AG20443 (cell line): ENCODE measurements at places on chromosomes 11 and 22.

- no peak for DNase-seq
Measured at GRCh38 chr11:116776522-116776984, 3.8 kb upstream of the BUD13 start.

GRCh38 chr11:110497231-110497978 lies 67.7 kb downstream of the FDX1 start:
- DNase-seq, result no peak

DNA sequence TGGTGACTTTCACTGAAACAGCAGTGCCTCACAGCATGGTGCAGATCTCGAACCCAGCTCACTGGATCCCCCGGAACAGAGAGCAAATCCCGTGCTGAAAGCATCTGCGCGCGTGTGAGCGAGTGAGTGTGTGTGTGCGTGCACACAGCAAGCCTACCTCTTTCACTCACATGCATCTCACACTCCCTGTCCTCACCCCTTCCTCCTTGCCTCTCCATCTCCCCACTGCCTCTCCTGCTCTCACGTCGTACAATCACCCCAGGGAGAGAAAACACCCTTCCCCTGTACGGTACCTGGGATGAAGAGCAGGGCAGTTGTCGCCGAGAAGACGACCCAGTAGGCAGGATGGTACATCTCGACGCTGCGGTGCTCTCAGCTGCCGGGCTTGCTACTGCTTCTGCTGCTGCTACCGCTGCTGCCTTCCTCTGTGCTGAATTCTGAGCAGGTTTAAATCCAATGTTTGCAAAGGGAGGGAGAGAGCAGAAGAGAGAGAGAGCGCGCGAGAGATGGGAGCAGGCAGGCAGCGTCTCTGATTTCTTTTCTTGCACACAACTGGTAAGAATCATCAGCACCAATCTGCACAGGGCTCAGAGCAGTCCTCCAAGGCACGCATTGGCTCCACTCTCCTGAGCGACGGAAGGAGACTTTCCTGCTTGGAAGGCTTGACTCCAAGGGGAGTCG lies at the start of gene OPCML:
OPCML (minus strand) TSS at position 531 of the 681 bp plus-strand sequence.
- DNase-seq, result no peak

DNA sequence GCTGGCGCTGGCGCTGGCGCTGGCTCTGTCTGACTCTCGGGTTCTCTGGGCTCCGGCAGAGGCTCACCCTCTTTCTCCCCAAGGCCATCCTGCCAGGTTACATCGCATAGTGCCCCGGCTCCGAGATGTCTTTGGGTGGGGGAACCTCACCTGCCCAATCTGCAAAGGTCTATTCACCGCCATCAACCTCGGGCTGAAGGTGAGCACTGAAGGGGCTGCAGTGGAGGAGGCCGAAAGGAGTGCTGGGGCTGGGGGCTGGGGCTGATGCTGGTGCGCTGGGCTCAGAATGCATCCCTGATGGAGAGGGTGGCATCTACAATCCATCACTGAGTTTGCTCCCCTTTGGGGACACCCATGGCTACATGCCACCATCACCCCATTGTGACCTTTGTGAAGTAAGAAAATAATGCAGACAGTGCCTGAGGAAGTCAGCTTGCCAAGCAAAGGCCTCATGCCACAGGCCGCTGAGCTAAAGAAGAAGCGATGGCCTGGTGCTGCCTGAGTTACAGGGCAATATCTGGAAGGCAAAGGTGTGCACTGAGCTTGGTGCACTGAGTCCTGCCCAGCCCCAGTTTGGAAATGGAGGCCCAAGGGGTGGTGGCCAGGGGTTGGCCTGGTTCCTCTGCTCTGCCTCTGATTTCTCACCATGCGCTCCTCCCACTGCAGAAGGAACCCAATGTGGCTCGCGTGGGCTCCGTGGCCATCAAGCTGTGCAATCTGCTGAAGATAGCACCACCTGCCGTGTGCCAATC lies 620 bp downstream of the SMPD1 start:
- DNase-seq, result no peak

DNA sequence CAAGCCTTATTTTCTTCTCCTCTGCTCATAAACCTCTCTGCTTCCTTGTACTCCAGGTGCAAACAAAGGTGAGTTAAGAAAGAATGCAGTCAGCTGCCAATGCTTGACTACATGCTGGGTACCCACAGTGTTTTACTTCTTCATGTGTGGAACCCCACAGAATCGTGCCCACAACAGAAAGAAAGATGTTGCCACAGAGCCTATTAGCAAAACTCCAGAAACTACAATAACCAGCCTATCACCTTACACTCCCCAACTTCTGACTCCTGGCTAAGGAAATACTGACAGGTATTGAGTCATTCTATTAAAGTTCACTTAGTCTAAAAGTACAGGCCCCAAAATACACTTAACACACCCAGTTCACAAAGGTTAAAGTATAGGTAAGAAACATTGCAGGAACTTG lies 56.9 kb upstream of the CCDC89 start:
- DNase-seq, result no peak

- DNase-seq, result peak; percentile 34
Measured at GRCh38 chr11:67442504-67443404, 522 bp downstream of the CORO1B start.

GRCh38 chr11:82995754-82996398 lies 75.8 kb downstream of the RAB30 start:
- DNase-seq, result peak; percentile 37

GRCh38 chr11:9876331-9876730 lies 212.5 kb downstream of the SWAP70 start:
- no peak for DNase-seq

DNA sequence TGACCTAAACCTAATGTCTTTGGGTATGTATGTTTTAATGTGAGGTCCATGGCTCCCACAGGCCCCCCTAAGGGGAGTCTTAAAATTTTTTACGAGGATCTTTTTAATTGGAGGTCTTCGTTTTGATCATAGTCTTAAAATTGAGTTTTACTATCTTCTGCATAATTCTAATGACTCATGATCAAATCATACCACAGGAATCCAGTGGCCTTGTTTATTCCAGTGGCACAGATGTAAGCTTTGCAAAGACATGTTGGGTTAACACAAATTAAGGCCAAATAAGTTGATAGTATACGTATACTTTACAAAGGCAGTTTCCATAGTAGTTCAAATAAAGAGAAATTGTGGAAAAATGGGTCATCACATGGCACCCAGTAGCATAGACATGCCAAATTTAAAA lies 33.9 kb upstream of the FJX1 start:
- peak; percentile 45 for DNase-seq

GRCh38 chr11:44716256-44716655 lies 10.5 kb upstream of the TSPAN18 start:
- DNase-seq, result no peak

GRCh38 chr22:39446239-39446721 lies 10.5 kb upstream of the MGAT3 start:
- DNase-seq, result no peak

GRCh38 chr11:122755409-122755808 lies 82.9 kb upstream of the CRTAM start:
- DNase-seq, result no peak

DNA sequence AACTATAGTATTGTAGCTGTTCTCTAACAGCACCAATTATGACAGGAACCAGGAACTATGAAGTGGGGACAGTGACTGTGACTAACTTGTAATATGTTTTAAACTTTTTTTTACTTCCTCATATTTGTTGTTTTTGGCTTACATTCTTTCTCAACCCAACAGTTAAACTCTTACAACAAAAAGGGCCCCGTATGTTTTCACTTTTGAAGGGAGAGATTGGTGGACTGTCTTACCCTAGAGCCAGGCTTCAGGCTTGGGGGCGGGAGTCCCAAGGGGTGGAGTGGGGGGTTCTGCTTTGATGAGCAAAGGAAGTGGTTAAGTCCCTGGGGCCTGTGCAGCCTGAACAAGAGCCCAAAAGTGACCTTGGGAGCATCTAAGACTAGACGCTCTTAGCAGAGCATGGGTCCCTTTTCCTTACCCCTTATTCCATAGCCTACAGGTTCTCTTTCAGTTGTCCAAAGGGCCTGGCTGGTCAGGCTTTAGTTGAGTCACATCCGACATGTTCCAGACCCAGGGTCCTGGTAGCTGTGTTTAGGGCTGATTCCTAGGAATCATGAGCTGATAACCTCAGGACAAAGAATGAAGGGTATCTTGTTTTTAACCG lies 38.8 kb downstream of the STIM1 start:
- DNase-seq, result peak; percentile 22

DNA sequence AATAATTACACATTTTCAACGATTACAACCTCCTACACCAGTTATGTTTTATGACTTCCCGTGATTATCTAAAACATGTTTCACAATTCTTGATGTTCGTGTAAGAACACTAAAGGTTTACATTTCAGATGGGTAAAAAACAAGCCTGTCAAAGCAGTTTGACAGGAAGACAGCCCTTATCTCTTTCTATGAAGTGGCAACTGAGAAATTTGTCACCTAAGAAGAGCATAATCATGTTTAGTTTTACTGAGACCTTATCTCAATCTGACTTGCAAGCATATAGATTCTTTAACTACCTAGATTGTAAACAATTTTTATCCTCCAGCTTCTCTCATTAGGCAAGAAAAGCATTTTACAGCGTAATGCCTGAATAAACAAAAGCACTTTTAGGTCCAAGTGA lies 218.4 kb upstream of the ZBED5 start:
- DNase-seq, result no peak

DNA sequence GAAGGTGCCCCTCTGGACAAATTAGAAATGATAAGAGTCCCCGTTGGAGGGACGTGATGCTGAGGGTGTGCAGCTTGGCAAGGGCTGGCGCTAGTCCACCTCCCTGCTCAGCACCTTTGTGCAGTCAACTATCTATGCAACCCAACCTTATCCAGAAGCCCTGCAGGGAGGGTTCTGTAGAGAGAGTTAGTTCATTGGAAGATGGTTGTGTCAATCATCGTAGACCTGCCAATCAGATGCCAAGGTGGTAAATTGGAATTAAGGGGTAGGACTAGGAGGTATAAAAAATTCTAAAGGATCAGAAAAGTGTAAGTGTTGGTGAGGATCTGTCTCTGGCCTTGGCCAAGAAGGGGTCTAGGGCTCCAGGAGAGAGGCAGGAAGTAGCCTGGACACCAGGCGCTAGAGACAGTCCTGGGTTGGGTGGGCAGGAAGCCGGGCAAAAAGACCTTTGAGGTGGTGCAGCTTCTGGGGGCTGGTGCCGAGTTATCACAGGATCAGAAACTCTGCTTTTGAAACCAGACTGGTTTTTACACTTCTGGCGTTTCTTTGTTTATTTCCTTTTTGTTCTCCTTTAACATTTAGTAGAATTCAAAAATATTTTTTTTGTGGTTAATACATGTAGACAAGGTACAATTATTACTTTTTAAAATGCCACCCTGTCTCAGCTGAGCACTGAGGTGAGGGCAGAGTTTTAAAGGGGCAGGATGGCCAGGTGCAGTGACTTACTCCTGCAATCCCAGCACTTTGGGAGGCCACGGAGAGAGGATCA lies 1.6 kb downstream of the C1QTNF6 start:
- DNase-seq, result peak; percentile 69

DNA sequence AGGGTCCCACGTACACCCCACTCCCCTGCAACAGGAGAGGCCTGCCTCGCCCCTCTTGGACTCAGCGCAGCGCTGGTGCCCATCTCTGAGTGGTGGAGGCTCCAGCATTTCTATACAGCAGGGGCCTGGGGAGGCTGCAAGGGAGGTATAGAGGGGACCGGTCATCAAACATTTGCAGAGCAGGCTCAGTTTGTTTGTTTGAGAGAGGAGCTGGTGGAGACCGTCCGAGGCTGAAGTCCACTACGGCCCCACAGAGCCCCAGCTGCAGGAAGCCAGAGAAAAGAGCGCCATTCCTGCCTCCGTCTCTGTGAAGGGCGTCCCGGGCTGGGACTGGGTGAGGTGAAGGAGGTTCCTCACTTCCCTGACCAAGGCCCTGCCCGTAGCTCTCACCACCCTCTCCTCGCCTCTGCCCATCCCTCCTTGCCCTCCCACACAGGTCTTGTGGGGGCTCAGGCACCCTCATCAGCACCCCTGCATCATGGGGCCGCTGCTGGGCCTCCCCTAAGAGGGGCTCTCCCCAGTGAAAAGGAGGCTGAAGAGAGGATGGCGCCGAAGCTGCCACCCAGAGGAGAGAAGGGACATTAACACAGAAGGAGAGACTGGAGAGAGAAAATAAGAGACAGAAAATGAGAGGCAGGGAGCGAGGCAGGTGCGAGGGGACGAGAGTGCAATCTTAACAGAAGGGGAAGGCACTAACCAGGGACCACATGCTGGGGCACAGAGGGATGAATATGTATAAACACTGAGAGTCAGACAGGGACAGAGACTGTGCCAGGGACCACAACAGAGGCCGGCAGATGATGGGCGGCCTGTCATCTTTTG lies 24.5 kb downstream of the RPUSD4 start:
- DNase-seq, result peak; percentile 41

DNA sequence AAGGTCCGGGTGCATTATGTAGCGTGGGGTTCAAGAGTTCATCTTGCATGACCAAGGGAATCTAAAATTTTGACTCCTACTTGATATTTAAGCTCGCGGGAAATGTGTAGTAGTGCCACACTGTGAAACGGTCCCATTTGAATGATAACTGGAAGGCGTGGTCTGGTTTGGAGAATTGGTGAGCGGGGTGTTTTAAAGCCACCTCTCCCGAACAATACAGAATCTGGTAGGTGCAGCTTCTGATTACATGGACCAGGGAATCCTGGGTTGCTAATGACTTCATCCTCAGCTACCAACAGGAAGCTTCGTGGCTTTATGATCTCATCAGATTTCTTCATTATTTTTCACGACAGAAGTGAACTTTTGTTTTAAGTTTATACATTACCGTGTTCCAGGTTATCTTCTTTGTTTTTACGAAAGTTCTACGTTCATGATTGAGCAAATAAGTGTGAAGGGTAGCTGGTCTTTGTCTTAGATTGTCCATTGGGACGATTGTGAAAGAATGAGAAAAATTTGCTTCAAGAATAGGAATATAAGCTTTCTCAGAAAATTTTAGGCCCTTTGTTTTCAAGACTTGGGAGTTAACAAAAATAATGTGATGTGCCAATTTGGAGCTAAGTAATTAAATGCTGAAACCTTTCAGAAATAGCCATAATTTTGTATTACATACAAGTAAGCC lies 1.7 kb downstream of the QSER1 start:
- peak; percentile 66 for DNase-seq

- DNase-seq, result no peak
Measured at GRCh38 chr11:35859301-35859700, 84.6 kb upstream of the LDLRAD3 start.

DNA sequence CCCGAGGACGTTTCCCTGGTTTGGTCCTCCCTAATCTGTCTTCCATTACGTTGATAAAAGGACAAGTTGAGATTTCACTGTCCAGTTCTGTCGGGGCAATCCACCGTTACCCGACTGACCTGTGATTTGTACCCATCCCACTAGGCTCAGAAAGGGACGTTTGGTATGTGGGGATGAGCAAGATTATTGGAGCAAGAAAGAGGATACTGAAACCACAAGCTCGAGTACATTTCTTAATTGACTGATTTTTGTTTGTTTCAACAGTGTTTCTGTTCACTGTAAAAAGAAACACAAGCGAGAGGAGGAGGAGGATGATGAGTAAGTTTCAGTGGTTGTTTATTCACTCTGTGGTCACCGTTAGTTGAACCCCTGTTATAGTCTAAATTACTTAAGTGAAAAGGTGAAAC lies 969 bp downstream of the CCDC117 start:
- peak; percentile 60 for DNase-seq

GRCh38 chr11:104279587-104279986 lies 115.6 kb upstream of the PDGFD start:
- DNase-seq, result no peak

- DNase-seq, result no peak
Measured at GRCh38 chr11:108872781-108873291, 208.0 kb downstream of the DDX10 start.
